T follicular helper cell (primary cell): ENCODE measurements at places on chromosomes 5 and 9.

DNA sequence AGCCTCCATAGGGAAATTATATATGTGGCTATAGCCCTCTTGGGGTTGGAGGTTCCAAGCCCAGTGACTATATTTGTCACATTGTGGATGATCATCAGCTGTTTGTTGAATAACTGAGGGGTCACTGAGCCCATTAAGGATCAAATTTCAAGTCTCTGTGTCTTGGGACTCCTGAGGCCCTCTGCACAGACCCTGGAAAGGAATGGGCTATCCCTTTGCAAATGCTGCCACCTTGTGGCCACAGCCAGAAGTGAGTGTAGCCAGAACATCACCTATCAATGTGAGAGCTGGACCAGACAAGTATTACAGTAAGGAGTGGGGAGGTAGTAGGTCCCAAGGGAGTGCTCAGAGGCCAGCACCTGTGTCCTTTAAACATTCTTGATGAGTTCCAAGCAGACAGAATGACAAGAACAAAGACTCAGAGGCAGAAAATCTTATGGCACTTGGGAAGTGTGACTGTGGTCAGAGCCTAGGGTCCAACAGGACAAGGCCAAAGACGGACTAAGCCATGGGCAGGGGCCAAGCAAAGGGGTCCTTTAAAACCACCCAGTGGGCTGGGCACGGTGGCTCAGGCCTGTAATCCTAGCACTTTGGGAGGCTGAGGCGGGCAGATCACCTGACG, 8.2 kb downstream of the RPP25L start:
- peak; percentile 69 for DNase-seq

DNA sequence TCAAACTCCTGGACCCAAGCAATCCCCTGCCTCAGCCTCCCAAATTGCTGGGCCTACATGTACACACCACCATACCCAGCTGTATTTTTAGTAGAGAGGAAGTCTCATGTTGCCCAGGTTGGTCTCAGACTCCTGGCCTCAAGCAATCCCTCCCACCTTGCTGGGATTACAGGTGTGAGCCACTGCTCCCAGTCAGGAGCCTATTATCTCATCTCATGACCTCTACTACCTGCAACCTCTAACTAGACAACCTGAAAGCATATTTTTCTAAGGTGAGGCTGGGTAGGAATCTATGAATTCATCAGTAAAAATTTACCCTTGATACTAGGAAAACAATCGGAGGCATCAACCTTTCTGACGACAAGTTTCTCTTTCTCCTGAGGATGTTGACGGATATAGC, 10.0 kb downstream of the FAM13B start:
- DNase-seq: no peak

- no peak for DNase-seq
These were observed 4.5 kb upstream of the PCDH1 start for GRCh38 chr5:141882594-141883183.

DNA sequence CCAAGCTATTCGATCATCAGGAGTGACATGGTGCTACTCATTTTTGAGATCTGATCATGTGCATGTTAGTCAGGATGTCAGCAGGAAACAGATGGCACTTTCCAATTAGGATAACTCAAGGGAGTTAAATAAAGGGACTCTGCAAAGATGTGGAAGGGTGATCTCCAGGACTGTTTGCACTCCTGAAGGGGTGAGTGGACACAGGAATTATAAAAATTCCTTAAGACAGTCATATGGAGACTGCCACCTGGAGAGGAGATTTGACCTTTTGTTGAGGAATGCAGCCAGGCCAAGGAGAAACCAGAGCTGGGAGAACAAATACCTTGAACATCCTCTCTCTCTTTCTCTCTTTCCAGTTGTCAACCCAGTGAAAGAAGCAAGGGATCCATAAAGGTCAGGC, 189.1 kb downstream of the GABRG2 start:
- no peak for DNase-seq

DNA sequence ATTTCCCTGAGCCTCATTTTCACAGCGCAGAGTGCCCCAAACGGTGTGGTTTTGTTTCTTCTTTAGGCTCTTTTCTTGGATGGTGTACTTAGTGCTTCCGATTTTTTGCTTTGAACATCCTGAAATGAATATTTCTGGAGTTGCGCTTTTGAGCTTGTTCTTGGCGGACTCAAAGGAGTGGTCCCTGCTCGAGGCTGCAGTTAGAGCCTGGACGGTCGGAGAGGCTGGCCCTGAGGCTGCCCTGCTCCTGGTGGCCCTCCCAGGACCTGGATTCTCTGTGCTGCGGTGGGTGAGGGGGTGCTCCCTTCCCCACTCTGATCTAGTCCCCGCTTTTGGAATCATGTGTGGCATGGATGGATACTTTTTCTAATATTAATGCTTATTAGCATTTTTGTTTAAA, 291.8 kb upstream of the IRX4 start:
- DNase-seq: no peak

DNA sequence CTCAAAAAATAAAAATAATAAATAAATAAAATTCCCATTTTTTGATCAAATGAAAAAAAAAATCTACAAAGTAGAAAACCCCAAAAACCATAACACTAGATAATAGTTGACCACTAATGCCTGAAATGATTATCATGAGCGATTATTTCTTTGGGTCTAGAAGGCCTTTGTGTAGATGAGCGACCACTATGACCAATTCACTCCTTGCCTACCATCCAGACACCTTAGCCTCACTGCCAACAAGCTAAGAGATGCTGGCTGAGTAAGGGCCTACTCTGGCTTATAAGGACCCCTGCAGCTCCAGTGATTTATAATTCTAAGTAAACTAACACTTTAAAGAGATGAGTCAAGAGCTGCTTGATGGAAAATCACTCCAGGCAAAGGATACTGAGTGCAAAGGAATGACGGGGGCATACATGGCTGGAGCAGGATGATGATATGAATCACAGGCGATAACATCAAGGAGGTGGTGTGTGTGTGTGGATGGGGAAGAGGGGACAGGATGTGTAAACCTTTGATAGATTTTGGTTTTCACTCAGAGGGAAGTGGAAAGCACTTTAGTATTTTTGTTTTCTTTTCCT, 4.8 kb upstream of the F2RL1 start:
- no peak for DNase-seq

- DNase-seq: no peak
These were observed 90.3 kb upstream of the ZNF462 start for GRCh38 chr9:106772523-106773290.
